ENCODE measurements at places on chromosomes 1 and 21.
A peak's percentile ranks its signal among the peaks of the same experiment; 100 is the strongest.

DNA sequence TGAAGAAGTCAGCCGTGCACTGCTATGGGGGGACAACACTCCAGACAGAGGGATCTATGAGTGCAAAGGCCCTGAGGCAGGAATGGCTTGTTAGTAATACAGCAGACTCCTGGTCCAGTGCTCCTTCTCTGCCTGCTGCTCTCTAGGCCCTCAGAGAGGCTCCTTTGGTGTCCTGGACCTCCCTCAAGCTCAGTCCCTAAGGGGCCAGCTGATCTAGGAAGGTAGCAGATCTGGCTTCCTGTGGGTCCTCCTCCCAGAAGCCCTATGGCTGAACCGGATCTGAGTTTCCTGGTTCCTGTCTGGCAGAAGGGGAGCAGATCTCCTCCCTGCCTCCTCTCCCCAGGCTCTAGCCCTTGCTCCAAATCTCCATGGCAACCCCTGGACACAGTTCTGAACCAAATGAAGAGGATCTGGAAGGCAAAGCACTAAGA is at the start of gene LDLRAD2:
Gene LDLRAD2, plus strand, starts transcription at position 391 of the 431 bp plus-strand sequence. CDS start 187 bp downstream, outside the sequence.
- no peak for DNase-seq

- DNase-seq, result no peak
Observed at GRCh38 chr1:244239261-244239770, 188.2 kb downstream of the ZBTB18 start.

GRCh38 chr1:8427493-8427892 is 109.6 kb downstream of the SLC45A1 start:
- DNase-seq, result peak; percentile 73

DNA sequence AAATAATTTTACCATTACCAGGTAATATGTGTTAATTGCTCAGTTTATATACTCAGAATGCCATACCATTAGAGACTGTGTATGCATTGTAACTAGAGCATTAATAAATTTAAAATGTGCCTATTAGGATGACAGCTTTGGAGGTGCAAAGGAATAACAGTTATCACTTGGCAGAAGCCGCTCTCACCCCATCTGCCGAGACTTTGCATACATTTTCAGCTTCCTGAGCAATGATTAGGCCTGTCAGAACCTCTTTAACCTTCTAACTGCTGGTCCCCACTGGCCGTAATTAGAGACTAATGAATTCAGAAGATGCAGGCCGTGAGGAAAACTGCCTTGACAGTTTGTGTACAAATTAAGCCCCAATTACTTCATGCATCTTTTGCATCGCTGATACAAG is 158.0 kb upstream of the PROX1 start:
- no peak for DNase-seq

DNA sequence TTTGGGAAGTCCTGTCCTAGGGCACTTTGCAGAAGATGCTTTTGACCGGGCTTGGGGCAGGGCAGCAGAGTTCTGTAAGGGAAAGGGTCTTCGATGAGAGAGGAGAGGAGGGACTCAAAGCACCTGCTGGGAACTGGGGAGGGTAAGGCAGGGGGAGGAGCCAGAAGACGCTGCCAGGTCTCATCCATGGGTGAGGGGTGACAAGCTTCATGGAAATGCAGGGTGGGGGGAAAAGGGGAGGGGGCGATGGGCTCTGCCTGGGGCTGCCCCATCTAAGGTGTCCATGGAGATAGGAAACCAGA is 20.9 kb upstream of the C2CD2 start:
- no peak for DNase-seq

DNA sequence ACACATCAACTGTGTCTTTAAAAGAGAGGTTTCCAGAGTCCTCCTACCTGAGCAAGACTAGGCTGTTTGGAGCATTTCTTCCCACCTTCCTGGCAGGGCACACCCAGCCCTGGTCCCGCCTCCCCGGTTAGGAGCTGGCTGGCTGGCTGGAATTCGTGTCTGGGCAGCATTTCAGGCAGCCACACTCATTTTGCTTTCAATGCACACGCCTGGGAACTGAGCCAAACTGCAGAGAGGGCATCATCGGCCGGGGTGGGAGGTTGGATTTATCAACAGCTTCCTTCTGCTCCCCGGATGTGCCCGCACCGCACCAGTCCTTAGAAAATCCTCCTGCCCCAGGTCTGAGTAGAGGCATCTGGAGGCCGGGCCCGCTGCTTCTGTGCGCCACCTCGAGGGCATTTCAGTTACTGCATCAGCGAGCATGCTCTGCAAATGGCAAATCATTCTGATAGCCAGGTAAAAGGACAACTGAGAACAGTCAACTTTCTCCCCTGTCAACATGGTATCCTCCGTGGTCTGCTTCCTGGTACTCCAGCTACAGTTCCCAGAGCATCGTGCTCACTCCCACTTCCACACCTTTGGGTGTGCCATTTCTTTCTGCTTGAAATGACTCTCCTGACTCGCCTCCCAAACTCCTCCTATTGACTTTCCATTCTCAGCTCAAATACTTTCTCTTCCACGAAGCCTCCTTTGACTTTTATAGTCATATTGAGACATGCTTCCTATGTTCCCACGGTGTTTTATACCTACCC is 20.6 kb downstream of the TCEA3 start:
- peak; percentile 43 for DNase-seq

GRCh38 chr1:97610748-97611147 is 310.1 kb downstream of the DPYD start:
- peak; percentile 41 for DNase-seq

DNA sequence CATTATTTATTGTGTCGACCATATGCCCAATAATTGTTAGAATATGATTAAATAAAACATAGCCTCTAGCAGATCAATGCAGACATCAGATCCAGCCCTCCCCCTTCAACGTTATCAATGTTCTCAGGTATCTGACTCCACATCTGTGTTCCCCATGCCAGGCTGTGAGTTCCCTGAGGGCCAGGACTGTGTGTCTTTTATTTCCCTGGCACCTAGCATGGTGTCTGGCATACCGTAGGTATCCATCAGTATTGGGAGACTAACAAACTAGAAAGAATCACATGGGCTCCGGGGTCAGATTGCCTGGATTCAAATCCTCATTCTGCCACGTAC is 48.3 kb downstream of the SDC3 start:
- no peak for DNase-seq

DNA sequence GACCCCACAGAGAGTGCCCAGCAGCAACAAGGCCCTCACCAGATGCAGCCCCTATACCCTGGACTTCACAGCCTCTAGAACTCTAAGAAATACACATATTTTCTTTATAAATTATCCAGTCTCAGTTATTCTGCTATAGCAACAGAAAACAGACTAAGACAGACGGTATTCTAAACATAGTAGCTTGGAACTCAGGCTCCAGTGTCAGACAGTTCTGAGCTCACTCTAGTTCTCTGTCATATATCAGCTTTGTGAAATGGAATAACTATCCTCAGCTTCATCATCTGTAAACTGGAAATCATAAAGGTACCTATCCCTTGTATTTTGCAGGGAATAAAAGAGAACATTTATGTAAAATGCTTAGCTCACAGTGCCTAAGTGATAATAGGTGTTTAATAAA is 127.4 kb downstream of the GLUL start:
- DNase-seq, result no peak

DNA sequence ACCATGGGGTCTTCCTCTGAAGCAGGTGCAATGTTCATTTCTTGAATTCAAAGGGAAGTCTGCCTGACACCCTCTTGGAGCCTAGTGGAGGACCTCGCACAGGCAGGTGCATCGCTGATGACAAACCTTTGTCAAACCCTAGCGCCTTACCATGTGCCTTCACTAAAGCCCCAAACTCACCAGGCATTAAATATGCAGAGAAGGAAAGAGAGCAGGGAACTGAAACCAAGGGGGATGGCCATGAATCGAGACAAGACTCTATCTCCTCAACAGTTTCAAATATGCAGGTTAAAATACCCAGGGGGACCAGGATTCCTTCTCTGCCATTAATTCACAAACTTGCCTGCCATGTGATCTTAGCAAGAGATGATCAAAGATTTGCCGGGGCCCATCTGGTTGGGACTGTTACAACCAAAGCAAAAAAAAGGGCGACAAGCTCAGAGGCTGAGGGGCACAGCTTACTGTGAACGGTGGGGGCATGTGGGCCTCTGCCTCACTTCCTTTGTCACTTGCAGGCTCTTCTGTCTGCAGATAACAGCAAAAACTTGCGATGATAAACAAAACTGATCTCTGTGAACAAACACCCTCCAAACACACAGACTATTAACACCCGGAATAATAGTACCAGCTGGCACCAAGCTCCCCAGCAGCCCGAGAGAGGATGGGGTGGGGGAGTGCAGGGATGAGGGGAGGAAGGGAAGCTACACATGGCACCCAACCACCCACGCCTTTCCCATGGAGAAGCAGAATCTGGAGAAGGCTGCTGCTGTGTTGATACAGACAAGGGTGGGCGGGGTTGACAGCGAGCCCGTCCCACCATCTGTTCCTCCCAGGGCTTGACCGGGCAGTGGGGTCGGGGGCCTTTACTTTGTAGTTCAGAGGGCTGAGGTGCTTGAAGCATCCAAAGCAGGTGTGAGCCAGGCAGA is 33.9 kb downstream of the TMEM63A start:
- peak; percentile 48 for DNase-seq

GRCh38 chr1:116667575-116668105 is at the start of gene IGSF3:
TSS of gene IGSF3 (minus strand) at chr1:116667733. CDS start at chr1:116666326, 1,407 bp downstream.
- DNase-seq, result peak; percentile 58
